ENCODE measurements at places on chromosomes 2 and 18.
A peak's percentile ranks its signal among the peaks of the same experiment; 100 is the strongest.

DNA sequence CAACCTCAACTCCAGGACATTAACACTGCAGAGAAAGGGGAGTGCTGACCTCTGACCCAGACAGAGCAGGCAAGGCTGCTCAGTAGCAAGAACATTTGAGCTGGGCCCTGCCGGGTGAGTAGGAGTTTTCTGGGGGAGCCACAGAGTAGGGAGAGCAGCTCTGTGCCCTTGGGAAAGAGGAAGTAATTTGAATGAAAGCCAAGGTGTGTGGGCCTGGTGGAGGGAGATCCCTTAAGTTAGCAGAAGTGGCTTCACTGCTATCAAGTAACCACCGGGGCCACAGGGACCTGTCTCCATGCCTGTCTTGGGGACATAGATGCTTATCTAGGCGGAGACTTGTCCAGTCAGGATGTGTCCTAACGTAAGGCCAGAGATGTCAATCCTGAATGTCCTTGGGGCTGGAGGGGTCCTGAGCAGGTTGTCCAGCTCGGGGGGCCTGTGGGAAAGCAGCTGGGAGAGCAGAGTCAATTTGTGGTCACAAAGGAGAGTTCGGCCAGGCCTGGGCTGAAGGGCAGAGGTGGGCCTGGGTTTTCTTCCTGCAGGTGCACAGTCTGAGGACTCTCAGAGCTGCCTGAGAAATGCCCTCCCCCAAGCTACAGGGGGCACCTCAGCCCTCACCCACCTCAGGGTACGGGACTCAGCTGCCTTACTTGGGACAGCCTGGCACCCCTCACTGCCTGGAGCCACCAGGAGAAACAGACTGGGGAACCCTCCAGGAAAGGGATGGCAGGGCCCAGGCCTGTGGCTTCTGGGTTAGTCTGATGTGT is 15.0 kb upstream of the OTOF start:
- peak; percentile 51 for DNase-seq

DNA sequence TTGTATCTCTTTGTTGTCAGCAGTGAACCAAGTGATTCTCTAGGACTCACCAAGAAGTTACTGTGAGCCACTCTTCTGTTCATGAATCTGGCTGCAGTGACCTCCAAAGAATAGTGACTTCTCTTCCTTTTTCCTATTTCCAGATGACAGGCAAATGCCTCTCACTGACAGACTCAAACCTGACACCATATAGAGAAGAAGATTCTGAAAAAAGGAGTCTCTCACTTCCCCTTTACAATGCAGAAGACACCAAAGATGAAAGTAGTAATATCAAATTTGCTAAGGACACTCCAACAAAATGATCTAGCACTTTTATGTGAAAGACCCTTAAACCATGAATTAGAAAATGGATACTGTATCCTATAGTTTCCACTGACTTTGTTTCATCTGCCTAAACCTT is 44.4 kb upstream of the SETBP1 start:
- no peak for DNase-seq

- no peak for DNase-seq
These were observed 67.6 kb downstream of the SCN1A start for GRCh38 chr2:166060191-166060590.

- no peak for DNase-seq
These were observed 65.8 kb downstream of the SUMO1 start for GRCh38 chr2:202172439-202173211.

DNA sequence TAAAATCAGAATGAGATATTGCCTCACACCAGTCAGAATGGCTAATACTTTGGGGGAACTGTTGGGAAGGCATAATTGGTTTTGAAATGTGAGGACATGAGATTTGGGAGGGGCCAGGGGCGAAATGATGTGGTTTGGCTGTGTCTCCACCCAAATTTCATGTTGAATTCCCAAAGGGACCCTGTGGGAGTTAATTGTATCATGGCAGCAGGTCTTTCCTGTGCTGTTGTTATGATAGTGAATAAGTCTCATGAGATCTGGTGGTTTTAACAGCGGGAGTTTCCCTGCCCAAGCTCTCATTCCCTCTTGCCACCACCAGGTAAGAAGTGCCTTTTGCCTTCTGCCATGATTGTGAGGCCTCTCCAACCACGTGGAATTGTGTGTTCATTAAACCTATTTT is 59.6 kb downstream of the CSRNP3 start:
- DNase-seq = no peak

DNA sequence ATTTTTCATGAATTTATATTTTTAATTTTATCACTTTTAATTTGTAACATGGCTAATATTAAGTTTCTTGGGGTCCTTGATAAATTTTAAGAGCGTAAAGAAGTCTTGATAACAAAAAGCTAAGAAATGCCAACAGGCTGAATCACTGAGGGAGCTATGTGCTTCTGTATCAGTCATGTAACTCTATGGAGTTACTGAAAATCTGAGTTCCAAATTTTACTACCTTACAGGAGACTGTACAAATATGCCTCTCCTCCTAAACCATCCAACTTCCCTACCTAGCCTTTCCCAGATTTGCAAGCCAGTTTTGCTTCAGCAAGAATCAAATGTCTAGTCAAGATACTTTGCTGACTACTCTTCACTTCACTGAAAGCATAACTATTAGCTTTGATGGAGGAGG is 35.7 kb downstream of the FEZ2 start:
- DNase-seq = no peak

DNA sequence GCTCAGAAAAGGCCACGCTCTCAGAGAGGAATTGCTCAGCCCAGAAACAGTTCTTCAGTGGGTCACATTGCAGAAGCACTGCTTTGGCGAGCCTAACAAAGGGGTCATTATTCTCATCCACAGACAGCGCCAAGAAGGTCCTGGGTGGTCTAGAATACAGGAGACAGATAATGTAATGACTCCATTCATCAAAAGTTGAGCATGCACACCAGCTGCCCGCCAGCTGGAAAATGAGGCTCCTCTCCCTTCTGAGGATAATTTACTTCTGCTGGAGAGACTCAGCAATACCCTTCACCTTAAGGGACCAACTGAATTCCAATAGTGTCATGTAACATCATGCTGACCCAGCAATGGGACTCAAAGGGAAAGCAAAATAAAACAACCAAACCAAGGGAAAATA is 79.9 kb downstream of the TRIB2 start:
- no peak for DNase-seq

GRCh38 chr2:99675130-99675661 is 185.4 kb upstream of the REV1 start:
- no peak for DNase-seq

- DNase-seq = no peak
These were observed 39.7 kb upstream of the VRK2 start for GRCh38 chr2:58006952-58007284.

GRCh38 chr18:830315-830901 is 18.4 kb upstream of the YES1 start:
- no peak for DNase-seq

DNA sequence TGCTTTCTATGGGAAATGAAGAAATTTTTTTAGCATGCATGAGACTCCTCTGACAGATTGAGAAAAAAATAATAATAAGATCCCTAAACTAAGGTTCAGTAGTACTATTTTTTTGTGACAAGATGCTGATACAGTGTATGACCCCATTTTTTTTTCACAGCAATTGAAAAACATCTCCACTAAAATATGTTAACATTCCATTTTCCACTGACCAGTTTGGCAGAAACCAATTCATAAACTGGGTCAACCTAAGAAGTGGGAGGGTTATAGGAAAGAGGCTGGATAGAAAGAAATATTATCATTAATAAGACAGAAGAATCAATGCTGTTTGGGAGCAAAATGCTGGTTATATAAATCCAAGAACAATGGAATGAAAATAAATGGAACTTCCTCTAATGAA is 182.7 kb downstream of the ANTXR1 start:
- no peak for DNase-seq

DNA sequence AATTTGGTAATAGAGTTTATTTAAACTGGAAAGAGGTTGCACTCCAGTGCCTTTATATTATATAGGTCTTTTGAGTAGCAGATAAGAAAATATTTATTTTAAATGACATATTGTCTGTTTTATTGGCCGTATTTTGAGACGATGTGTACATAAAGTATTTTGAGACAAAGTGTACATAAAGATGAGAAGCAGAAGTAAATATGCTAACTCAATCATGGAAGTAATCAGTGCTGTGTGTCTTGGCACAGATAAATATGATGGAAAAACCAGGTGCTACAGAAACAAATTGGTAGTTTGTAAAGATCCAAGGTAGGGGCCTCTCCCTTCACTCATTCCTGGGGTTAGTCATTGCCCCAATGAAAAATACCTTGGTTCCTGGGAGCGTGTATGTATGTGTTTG is 382.9 kb downstream of the DSEL start:
- no peak for DNase-seq

GRCh38 chr2:189854187-189854586 is 69.9 kb downstream of the PMS1 start:
- no peak for DNase-seq

GRCh38 chr18:44957461-44957860 is 276.8 kb downstream of the SETBP1 start:
- DNase-seq = no peak

GRCh38 chr2:53998834-53999233 is 28.0 kb upstream of the PSME4 start:
- DNase-seq = no peak

DNA sequence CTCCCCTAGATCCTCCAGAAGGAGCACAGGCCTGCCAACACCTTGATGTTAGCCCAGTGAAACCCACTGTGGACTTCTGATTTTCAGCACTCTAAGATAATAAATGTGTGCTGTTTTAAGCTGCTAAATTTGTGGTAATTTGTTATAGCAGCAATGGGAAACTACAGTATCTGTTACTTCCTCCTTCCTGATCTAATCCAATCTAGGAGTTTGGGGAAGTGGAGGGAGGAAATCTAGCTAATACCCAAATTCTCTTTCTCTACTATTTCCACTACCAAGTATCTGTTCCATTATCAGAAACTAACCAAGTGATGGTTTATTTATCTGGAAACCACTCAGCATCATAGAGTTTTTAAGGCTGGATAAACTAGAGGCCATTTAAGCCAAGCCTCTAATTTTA is 64.9 kb downstream of the AFF3 start:
- no peak for DNase-seq

DNA sequence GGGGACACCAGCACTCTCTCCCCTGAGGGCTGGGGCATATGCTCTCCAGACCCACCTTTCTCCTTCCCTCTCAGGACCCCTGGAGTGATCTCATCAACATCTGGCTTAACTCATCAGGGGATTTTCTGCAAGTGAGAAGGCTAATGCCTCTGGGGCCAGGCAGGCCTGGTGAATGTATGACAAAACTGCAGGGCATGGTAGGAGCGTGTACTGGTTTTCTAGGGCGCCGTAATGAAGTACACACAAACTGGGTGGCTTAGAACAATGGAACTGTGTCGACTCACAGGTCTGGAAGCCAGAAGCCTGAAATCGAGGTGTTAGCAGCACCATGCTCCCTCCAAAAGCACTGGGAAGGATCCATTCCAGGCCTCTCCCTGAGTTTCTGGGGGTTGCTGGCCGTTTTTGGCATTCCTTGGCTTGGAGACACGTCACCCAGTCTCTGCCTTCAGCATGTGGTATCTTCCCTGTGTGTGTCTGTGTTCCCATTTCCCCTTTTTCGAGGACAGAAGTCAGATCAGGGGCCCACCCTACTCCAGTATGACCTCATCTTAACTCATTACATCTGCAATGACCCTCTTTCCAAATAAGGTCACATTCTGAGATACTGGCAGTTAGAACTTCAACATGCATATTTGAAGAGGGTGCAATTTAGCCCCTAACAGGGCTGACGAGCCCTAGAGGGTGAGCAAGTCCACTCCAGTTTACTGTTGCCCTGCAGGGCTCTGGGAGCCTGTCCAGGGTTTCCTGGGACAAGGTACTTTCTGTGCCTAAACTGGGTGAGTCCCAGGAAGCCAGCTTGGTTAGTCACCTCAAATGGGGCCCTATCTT is 45.5 kb upstream of the CAB39 start:
- no peak for DNase-seq

GRCh38 chr2:134839649-134840048 is 1.2 kb downstream of the ACMSD start:
- no peak for DNase-seq

- DNase-seq = peak; percentile 83
These were observed 81.8 kb downstream of the HDAC4 start for GRCh38 chr2:239318790-239319661.

DNA sequence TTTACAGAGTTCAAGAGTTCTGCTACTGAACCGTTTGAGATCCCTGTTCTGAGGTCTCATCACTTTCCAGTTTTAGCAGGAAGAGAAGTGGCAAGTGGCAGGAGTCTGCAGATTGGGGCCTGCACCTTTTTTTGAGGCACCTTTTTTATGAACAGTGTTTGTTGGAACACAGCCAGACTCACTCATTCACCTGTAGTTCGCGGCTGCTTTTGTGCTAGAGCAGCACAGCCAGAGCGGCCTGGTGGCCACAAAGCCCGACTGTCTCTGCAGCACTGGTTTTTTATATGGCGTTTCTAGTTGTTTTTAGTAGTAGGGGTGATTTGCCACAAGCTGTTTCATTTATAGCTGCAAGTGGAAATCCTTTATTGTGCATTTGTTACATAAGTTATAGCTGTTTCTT is 8.6 kb downstream of the ACP1 start:
- DNase-seq = no peak

GRCh38 chr2:57160976-57161375 is 885.6 kb upstream of the VRK2 start:
- no peak for DNase-seq

GRCh38 chr18:67766930-67767329 is 250.4 kb upstream of the DSEL start:
- no peak for DNase-seq

DNA sequence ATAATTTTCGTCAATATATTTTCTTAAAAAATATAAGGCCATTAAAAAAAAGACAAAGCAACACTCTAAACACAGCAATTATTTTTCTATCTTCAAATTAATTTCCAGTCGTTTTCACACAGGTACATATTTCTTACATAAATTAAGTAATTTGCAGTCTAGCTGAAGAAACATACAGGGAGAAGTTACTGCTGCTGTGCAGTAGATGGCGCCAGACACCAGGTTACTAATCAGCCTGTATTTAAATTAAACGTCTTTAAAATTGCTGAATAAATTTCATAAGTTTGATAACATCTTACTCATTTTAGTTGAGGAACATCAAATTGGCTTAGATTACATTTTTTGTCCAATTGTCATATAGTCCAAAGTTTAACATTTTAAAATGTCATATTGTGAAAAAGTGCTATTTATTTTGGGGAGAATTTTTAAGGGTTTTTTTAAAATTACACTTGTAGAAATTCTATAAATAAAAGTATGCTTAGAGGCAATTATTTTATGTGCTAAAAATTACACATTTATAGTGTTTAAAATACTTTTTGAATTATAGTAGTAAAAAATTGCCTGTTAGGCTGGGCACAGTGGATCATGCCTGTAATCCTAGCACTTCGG is 88.4 kb downstream of the PMAIP1 start:
- DNase-seq = no peak

DNA sequence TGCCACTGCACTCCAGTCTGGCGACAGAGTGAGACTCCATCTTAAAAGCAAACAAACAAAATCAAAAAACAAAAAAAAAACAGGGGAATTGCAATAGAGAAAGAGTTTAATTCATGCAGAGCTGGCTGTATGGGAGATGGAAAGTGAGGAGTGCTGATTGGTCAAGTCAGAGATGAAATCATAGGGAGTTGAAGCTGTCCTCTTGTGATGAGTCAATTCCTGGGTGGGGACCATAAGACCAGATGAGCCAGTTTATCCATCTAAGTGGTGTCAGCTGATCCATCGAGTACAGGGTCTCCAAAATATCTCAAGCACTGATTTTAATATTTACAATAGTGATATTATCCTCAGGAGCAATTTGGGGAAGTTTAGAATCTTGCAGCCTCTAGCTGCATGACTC is 45.3 kb downstream of the FRZB start:
- no peak for DNase-seq

- no peak for DNase-seq
These were observed 29.0 kb downstream of the SESTD1 start for GRCh38 chr2:179235463-179236108.
